ENCODE measurements at places on chromosomes 3 and 15. TPM values are rescaled to one million over a fixed set of nuclear protein-coding genes. Genes with fewer than 3 reads are reported as not detected.

- no peak for DNase-seq
Observed at GRCh38 chr3:136070953-136071949, 105.7 kb downstream of the PPP2R3A start.

DNA sequence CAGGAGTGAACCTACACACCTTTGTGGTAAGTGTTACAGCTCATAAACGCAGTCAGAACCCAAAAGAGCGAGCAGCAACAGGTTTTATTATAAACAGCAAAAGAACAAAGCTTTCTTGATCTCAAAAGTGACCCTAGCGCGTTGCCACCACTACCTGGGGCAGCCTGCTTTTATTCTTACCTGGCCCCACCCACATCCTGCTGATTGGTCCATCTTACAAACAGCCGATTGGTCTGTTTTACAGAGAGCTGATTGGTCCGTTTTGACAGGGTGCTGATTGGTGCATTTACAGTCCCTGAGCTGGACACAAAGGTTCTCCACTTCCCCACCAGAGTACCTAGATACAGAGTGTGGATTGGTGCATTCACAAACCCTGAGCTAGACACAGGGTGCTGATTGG lies 143.1 kb downstream of the ARRDC4 start:
- no peak for DNase-seq

- DNase-seq, result no peak
Observed at GRCh38 chr3:194399166-194399565, at the start of gene GP5. Gene GP5 (minus strand): TSS chr3:194399266. CDS start chr3:194398282, 984 bp downstream.

- DNase-seq, result no peak
Observed at GRCh38 chr3:115912372-115912771, 289.1 kb downstream of the GAP43 start.

DNA sequence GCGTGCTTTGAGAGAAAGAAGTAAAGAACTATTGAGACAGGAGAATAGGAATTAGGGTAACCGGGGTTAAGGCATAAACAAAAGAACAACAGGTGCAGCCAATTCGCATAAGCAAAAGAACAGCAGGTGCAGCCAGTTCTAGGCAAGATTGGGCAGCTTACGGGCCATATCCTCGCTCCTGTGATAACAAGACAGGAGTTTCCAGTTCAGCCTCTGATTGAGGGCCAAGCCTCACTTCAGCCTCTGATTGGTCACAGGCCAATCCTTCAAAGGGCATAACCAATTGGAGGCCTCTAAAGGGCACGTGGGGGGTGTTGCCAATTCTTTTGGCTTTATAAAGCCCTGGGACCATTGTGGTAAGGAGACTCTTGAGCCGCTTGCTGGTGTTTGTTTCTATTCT lies 143.5 kb downstream of the GADL1 start:
- no peak for DNase-seq

DNA sequence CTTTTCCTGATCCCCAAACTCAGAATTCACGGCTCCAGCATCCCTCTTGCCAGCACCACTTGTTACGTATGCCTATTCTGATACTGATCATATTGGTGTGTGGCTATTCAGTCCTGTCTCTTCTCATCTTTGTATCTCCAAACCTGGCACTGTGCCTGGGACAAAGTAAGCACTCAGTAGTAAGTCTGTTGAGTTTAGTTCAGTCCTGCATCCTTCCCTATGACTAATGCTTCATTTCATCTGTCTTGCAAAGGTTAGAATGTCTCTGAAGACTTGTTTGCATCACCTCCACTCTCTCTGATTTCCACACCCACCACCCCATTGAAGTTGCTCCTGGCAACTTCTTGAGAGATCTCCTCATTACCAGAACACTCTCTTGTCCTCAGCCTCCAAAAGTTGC lies 80.3 kb downstream of the HMG20A start:
- DNase-seq, result no peak

DNA sequence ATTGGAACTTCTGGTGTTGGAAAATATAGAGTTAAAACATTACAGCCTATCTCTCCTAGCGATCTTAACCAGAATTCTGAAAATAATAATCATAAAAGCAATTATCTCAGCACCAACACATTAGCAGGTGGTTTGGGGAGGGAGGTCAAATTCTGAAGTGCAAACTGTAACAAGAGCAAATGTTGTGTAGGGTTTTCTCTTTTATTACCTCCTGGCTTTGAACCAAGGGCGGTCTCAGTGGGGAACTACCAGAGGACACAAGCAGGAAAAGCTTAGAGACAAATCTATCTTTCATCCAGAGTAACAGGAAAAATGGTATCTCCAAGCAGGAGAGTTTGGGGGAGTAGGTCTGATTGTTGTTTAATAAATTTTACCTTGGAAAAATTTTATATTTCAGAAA lies 5.5 kb upstream of the ARRDC4 start:
- peak; percentile 72 for DNase-seq

DNA sequence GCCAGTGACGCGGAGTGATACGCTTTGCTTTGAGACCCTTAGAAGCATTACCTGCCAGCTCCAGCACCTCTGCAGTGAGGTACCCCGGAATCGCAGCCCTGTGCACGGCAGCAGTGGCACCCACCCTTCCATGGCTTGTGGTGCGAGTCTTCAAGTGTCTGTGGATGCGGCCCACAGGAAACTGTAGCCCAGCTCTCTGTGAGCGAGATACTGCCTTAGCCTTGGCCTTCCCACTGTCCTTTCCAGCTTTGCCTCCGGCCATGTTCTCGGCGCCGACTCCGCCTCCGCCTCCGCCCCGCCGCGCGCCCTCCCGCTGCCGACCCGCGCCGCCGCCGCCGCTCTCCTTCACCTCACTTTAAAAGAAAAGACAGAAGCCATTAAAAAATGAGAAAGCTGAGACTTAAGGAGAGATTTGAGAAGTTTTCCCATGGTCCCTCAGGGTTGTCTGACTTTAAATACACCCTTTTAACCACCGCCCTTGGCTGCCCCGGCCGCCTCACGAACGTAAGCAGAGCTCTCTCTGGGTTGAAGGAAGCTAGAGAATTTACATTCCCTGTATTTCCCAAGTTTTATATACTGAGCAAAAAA lies 78.5 kb upstream of the FAM174B start:
- no peak for DNase-seq

DNA sequence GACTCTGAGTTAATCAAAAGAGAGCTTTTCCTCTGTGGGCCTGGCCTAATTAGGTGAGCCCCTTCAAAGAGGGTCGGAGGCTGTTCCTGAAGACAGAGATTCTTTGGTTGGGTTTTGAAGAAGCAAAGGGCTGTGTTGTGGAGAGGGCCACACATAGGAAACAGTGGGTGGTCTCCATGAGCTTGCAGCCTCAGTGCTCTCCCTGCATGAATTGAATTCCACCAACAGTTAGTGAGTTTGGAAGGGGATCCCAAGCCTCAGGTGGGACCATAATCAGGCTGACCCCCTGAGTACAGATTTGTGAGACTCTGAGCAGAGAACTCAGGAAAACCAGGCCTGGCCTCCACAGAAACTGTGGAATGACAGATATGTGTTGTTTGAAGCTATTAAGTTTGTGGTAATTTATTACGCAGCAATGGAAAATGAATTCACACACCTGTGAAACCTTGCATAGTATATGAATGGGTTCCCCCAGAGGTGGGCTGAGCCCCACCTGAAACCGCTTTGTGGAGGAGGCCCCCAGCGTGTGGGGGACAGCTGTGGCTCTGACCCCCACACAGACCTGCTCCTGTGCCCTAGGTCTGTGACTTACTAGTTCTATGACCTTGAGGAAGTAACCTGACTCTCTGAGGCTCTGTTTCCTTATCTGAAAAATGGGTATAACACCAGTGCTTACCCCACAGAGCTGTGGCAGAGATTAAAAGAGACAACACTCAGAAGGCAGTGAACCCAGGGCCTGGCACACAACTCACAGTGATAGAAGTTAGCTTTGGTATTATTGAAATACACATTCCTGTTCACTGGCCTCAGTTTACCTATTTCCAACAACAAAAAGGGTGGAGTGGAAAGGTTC lies 431.3 kb downstream of the FOXP1 start:
- DNase-seq, result no peak

DNA sequence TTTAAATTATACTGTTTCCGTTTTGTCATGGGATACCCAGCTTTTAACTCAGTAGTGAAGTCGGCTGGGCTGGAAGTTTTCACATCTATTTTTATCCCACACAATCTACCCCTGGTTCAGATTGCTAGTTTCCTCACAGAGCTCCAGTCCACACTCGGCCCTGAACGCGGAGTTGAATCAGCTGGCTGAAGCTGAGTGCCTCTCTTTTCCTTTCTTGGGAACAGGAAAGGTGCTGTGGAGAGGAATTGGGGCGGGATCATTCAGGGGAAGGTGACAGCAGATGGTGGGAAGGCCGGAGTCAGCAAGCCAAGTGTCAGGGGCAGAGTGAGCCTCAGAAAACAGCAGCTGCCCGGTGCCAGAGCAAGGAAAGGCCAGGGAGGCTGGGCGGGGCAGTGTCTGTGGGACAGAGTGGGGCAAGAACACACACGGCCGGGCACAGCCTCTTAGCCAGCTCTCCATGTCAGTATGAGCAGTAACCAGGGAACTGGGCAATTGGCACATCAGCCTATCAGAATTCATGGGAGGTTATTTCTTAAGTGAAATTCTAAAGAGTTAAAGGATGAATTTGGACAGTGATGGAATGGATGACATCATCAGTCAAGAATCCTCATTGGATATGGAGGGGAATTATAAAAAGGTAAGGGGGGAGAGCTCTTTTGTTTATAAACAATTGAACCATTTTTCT lies 135.7 kb upstream of the IL12A start:
- no peak for DNase-seq

DNA sequence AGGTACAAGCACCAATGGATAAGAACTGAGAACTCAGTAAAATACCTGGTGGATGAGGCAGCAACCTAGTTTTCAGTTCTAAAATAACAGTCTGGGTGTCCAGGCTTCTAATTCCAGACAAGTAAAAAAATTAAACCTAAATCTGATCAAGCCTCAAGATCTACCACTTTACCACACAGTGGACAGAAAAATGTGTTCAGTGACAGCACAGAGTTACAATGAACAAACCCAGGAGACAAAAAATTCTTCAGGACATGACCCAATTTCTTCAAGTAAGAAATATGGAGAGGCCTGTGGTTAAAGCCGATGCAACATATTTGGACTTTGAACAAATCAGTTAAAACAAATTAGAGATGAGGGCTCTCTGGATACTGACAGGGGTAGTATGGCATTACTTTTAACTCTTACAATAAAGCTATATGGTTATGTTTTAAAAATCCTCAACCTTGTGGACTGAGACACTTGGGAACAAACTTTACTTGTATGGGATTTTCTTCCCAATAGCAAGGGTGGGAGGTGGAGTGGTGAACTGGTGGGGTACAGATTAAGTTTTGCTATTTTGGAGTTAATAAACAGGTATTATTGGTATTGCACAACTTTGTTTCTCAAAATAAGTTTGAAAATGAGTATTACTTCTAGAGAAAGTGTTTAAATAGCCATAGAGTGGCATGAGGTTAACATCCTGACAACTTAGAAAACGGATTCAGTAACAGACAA lies 14.2 kb downstream of the CCNL1 start:
- DNase-seq, result no peak

GRCh38 chr3:19399836-19400235 lies 251.5 kb downstream of the KCNH8 start:
- DNase-seq, result no peak

DNA sequence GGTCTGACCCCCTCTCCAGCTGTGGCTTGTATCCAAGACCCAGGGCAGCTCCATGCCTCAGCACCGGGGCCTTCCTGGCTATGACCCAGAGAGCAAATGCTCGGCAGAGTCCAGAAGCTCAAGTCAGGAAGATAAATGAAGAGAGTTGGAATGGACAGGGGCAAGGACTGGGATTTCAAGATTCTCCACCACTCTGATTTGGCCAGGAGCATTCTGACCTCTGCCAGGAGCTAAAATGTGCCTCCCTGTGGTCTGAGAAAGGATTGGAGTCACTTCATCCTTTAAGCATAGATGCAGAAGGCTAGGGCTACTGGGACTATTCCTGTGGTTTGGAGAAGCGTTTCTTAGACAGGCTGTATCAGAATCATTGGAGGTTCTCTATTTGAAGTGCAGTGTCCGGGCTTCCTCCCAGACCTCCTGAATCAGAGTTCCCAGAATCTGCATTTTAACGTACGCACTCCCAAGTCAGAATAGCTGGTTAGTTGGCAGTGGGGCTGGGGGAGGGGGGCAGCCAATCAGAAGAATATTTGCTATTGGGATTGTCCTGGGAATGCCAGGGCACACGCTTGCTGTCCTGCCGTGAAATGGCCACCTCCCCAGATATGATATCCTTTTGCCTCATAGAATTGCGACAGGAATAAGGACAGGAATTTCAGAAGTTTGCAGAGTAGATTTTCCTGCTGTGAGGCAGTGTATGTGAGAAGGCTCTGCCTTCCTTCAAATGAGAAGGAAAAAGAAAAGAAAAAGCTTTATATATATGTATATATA lies 57.4 kb downstream of the HRH1 start:
- DNase-seq, result no peak

- no peak for DNase-seq
Observed at GRCh38 chr3:39080026-39080425, 27.4 kb downstream of the GORASP1 start.

GRCh38 chr3:165545059-165545458 lies 292.2 kb downstream of the BCHE start:
- no peak for DNase-seq

DNA sequence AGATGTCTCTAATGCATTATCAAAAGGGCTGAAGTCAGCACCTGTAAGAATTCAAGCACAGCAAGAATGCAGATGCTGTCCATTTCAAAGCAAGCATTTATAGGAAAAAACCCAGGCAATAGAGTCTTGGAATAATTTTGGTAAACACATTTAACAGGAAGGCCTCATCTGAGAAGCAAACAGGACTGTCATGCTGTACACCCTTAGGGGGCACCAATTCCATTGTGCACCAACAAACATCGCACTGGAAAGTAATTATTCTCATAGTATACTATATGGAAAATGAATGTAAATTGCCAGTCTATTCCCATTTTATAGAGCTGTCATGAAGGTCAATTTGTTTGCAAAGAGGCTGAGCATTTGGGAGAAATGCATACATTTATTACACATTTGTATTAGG lies 247.3 kb upstream of the SUCLG2 start:
- DNase-seq, result no peak

- DNase-seq, result peak; percentile 1
Observed at GRCh38 chr3:189563853-189564563, 67.2 kb upstream of the TP63 start.

GRCh38 chr3:106004826-106005225 lies 136.0 kb upstream of the CBLB start:
- no peak for DNase-seq

DNA sequence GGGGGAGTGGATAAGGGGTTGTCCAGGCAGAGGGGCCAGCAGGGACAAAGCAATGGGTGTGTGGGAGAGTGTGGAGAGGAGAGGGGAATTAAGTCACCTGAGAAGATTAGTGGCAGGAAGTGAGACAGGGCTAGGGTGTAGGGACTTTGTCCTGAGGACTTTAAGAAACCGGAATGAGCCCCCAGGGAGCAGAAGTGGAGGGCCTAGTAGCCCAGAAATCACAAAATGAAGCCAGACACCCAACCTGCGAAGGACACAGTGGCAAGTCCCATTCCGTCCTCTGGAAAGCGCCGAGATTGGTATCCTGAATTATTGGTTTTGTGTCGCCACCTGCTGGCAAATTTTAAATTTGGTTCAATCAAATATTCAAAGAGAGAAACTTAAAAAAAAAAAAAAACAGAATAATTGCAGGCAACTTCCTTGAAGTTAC lies 78.0 kb upstream of the SLC25A36 start:
- DNase-seq, result no peak

The GOLGA6L4 gene
- 2.0 TPM for total RNA-seq

The MUSTN1 gene
- total RNA-seq, result 5.3 TPM

The CFAP20DC gene
- 0.57 TPM for total RNA-seq

The SUSD5 gene
- total RNA-seq, result 0.60 TPM

The C3orf80 gene
- 20.0 TPM for total RNA-seq

The NANOGP8 gene
- total RNA-seq, result not detected

The AGBL1 gene
- not detected for total RNA-seq

Measured in mucosa of descending colon (tissue), 3 donors.